ENCODE measurements at places on chromosomes 6 and 20.

GRCh38 chr20:62134735-62135231 lies 8.4 kb downstream of the PSMA7 start:
- no peak for DNase-seq

DNA sequence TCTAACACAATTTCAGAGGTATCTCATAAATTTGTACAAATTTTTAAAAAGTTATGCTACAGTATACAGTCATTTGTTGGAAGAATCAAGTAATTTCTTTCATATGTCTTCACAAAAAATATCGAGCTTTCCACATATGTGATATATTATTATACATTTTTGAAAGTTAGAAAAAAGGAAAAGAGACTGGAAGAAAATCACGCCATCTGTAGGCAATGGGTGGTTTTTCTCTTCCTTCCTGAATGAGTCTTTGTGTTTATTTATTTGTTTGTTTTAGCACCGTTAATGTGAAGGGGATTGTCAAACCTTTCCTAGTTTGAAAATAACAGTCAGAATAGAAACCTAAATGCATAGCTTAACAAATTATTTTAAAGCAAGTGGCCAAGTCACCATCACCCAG lies 130.6 kb downstream of the SYNDIG1 start:
- DNase-seq: no peak

- DNase-seq: no peak
Measured at GRCh38 chr6:99607416-99608036, 893 bp downstream of the PRDM13 start.

GRCh38 chr6:113587078-113587699 lies 270.0 kb upstream of the MARCKS start:
- no peak for DNase-seq

DNA sequence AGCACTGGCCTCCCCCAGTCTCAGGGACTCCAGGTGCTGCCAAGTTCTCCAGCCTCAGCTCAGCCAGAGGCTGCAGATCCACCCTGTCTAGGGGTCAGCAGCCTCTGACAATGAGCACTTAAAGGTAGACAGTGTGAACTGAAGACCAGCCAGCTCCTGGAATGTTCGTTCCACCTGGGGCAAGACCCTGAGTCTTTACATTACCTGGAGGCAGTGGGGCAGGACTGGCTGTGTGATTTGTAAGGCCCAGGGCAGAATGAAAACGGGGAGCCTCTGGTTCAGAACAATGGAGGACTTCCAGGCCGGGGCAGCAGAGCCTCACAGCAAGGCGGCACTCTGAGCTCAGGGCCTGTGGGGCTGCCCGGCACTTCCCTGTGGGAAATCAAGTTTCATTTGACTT lies 65.0 kb downstream of the CTCFL start:
- no peak for DNase-seq
